ENCODE measurements at places on chromosomes 16 and 17. TPM values are rescaled to one million over a fixed set of nuclear protein-coding genes. Genes with fewer than 3 reads are reported as not detected.

Gene ASB16
- not detected for total RNA-seq

Gene KRTAP2-2
- total RNA-seq, result not detected

Gene MYH1
- total RNA-seq, result not detected

Gene CDRT15L2
- total RNA-seq, result not detected

Gene UMOD
- total RNA-seq, result not detected

- no peak for DNase-seq
Measured at GRCh38 chr16:48317026-48317425, 68.2 kb downstream of the SIAH1 start.

DNA sequence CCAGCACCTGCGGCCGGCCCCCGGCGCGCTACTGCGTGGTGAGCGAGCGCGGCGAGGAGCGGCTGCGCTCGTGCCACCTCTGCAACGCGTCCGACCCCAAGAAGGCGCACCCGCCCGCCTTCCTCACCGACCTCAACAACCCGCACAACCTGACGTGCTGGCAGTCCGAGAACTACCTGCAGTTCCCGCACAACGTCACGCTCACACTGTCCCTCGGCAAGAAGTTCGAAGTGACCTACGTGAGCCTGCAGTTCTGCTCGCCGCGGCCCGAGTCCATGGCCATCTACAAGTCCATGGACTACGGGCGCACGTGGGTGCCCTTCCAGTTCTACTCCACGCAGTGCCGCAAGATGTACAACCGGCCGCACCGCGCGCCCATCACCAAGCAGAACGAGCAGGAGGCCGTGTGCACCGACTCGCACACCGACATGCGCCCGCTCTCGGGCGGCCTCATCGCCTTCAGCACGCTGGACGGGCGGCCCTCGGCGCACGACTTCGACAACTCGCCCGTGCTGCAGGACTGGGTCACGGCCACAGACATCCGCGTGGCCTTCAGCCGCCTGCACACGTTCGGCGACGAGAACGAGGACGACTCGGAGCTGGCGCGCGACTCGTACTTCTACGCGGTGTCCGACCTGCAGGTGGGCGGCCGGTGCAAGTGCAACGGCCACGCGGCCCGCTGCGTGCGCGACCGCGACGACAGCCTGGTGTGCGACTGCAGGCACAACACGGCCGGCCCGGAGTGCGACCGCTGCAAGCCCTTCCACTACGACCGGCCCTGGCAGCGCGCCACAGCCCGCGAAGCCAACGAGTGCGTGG is 1.5 kb downstream of the NTN1 start:
- peak; percentile 23 for DNase-seq

- DNase-seq, result no peak
Measured at GRCh38 chr17:13785981-13786598, 184.4 kb upstream of the HS3ST3A1 start.

- DNase-seq, result no peak
Measured at GRCh38 chr17:17557796-17558195, 33.7 kb downstream of the PEMT start.

DNA sequence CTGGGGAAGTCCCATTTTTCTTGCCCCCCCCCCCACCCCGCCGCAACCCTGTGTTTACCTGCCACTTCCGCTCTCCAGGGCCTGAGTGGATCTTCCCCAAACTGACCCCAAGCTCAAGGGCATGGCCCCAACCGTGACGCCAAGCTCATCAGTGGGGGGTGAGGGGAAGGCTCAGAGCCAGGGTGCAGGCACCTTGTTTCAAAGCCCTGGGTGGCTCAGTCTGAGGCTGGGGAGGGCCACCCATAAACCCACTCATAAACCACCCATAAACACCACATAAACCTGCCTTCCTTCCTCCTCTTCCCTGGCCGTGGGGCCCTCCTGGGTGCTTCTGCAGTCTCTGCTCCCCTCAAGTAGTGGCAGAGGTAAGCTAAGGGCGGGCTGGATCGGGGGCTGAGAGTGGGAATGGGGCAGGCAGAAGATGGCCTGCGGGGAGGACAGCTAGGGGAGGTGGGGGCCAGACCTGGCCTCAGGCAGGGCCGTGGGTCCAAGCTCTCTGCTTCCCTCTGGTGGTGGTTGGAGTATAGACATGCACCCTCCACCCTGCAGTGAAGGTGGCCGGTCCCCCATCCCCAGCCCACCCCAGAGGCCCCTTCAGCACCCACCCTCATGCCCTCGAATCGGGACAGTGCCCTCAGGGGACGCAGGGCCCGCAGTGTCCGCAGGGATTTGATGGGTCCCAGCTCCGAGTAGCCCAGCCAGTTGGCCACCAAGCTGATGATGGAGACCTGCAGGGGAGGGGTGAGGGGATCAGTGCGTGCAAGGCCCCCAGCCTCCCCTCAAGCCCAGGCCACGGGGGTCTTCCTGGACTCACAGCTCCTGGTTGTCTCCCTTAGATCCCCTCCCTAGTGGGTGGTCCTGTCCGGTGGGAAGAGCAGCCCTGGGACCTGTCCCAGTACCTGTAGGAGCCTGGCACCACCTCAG is 14.6 kb upstream of the CD79B start:
- DNase-seq, result peak; percentile 33

GRCh38 chr16:86768999-86769398 is 190.7 kb downstream of the FOXL1 start:
- DNase-seq, result no peak

GRCh38 chr16:12677502-12677901 is 126.2 kb downstream of the CPPED1 start:
- DNase-seq, result no peak

DNA sequence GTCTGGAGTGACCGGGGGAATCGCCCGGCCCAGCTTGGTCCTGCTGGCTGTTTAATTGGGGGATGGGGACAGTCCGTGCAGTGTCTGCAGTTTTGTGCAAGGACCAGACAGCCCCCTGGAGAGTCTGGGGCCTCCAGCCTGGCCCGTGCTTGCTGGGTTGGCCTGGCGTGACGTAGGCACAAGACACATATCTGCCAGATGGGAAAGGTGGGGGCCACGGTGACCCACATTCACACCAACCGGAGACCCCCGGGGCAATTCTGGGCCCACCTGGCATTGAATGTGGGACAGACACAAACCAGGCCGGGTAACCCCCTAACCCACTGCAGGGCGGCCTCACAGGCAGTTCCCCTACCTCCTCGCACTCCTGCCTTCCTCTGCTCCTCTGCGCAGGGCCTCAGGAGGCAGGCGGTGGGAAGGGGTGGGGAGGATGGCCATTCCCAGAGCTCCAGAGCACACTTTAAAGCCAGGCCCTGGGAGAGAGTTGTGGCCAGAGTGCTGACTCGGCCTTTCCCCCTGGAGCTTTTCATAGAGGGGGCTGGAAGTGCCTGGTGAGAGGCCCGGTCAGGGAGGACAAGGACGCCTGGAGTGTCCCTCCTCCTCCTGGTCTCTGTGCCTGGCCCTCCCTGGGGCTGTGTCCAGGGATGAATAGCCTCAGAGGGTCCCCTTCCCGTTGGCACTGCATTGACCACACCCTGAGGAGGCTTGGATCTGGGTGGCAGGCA is 1.5 kb downstream of the MRC2 start:
- no peak for DNase-seq

DNA sequence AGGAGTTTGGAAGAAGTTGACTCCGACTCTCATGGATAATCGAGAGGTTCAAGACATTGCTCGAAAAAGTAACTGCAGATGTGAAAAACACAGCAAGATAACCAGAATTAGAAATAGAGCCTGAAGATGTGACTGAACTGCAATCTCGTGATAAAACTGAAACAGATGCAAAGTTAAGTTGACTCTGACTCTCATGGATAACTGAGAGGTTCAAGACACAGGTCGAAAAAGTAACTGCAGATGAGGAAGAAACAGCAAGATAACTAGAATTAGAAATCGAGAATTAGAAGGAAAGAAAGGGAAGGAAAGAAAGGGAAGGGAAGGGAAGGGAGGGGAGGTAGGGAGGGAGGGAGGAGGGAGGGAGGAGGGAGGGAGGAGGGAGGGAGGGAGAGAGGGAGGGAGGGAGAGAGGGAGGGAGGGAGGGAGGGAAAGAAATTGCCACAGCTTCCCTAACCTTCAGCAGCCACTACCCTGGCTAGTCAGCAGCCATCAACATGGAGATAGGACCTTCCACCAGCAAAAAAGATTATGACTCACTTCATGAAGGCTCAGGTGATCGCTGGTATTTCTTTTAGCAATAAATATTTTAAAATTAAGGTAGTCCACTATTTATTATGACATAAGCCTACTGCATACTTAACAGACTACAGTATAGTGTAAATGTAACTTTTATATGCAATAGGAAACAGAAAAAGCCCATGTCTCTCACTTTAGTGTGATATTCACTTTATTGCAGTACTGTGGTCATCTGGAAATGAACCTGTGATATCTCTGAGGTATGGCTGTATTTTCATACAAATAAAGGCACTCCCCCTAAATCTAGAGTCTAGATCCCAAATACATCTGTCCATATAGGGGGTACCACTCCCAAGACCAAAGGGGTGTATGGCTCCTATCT is 68.3 kb downstream of the KANSL1 start:
- DNase-seq, result no peak

- no peak for DNase-seq
Measured at GRCh38 chr16:23967775-23968174, 132.0 kb downstream of the PRKCB start.

DNA sequence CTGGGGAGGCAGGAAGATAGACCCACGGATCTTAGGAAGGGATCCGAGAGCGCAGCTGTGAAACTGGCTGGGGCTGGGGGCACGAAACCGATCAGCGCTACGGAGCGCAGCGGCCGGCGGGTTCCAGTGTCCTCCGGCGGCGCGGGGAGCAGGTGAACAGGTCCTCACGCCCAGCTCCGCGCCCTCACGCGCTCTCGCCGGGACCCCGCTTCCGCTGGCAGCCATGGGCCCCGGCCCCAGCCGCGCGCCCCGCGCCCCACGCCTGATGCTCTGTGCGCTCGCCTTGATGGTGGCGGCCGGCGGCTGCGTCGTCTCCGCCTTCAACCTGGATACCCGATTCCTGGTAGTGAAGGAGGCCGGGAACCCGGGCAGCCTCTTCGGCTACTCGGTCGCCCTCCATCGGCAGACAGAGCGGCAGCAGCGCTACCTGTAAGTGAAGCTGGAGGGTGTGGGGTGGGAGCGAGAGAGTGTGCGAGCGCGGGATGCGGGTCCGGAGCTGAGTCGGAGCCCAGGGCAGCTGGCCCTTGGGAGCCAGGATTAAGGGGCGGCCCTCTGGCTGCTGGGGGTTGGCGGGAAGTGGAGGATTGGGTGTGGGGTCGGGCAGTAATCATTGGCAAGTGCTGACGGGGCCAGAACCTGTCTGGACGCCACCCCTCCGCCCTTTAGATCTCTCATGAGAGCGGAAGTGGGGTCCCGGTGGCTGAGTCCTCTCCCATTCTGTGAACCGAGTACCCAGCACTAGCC is 479 bp downstream of the ITGA3 start:
- peak; percentile 78 for DNase-seq
